ENCODE measurements at places on chromosomes 16 and 17. TPM values are rescaled to one million over a fixed set of nuclear protein-coding genes. Genes with fewer than 3 reads are reported as not detected.

Gene NPIPA2
- not detected for total RNA-seq

Gene NLGN2
- total RNA-seq: 13.1 TPM

Gene MT1G
- total RNA-seq: 48.3 TPM

Gene CLEC18A
- total RNA-seq: 1.0 TPM

Gene SMTNL2
- 1.8 TPM for total RNA-seq

Gene HOXB7
- total RNA-seq: 1.5 TPM

Gene CDH5
- 19.2 TPM for total RNA-seq

Gene TNFAIP1
- 31.9 TPM for total RNA-seq

Gene KRT34
- total RNA-seq: not detected

Gene MPP2
- 2.6 TPM for total RNA-seq

Gene CCDC40
- total RNA-seq: 7.4 TPM

Gene HBM
- total RNA-seq: not detected

Gene PLLP
- 7.9 TPM for total RNA-seq

Gene RAC3
- total RNA-seq: 7.6 TPM

Gene CTRB1
- not detected for total RNA-seq

Gene NLRC5
- 24.1 TPM for total RNA-seq

Gene ZNF629
- total RNA-seq: 9.4 TPM

Gene CDR2L
- 8.0 TPM for total RNA-seq

Gene SCNN1G
- total RNA-seq: 8.8 TPM

Gene REXO5
- total RNA-seq: 13.2 TPM

Gene PPY
- total RNA-seq: not detected

Gene LRRC45
- 18.7 TPM for total RNA-seq

Gene CACNG1
- not detected for total RNA-seq

Gene C17orf67
- total RNA-seq: 0.48 TPM

Gene FAM83G
- total RNA-seq: 11.0 TPM

Gene TCAP
- 0.73 TPM for total RNA-seq

Gene LDHD
- total RNA-seq: 10.5 TPM

Gene PMFBP1
- total RNA-seq: 1.8 TPM

Gene ADAD2
- 0.15 TPM for total RNA-seq

Gene STAT3
- 322 TPM for total RNA-seq

Gene LRRC37A
- 4.3 TPM for total RNA-seq

Gene NXPH3
- 7.5 TPM for total RNA-seq

Gene TMC5
- total RNA-seq: 40.3 TPM

Gene TMEM132E
- total RNA-seq: not detected

Gene NEUROD2
- total RNA-seq: not detected

Gene GSDMA
- 3.4 TPM for total RNA-seq

Gene DHODH
- 6.2 TPM for total RNA-seq

Gene WSCD1
- total RNA-seq: 0.88 TPM

Gene GUCY2D
- total RNA-seq: not detected

Gene TPSB2
- total RNA-seq: 195 TPM

Gene SALL1
- total RNA-seq: 0.33 TPM

Gene MYH13
- total RNA-seq: not detected

Gene CDIPT
- total RNA-seq: 117 TPM

Gene PPL
- 97.5 TPM for total RNA-seq

Gene NPB
- 2.0 TPM for total RNA-seq

Gene PPP1R27
- total RNA-seq: not detected

Gene KIF2B
- total RNA-seq: not detected

Gene KRTAP1-5
- total RNA-seq: not detected

Gene IRX5
- total RNA-seq: 119 TPM

Gene CES1
- total RNA-seq: 13.9 TPM

Gene C16orf95
- total RNA-seq: 2.0 TPM

Gene DNAH3
- not detected for total RNA-seq

Gene TBX4
- total RNA-seq: not detected

Gene CCL15
- not detected for total RNA-seq

Gene ITGAX
- total RNA-seq: 3.6 TPM

Measured in breast epithelium (tissue), 4 donors.